ENCODE measurements at places on chromosomes 3 and 15.

DNA sequence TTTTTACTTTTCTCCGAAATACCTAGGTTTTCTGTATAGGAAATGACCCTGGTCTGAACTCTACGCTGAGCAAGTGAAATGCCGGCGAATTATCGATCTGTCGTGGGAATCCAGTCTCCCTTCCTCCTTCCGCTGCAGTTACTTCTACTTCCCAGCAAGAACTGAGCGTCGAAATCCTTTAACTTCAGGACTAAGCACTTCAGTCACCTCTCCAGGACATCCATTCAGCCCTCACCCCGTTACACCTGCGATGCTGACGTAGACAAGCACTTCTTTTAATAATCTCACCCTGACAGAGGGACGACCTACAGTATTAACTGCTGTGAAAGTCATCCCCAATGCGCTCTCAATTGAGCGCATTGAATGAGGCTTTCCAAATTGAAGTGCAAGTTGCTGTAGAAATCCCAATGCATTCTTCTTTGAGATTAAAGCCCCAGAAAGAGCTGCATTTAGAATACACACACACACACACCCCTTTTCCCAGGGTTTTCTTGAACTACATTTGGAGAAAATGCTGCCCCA is 1.3 kb downstream of the TOP2B start:
- peak; percentile 73 for DNase-seq

GRCh38 chr15:26711445-26711844 is 61.4 kb downstream of the GABRB3 start:
- DNase-seq, result no peak

DNA sequence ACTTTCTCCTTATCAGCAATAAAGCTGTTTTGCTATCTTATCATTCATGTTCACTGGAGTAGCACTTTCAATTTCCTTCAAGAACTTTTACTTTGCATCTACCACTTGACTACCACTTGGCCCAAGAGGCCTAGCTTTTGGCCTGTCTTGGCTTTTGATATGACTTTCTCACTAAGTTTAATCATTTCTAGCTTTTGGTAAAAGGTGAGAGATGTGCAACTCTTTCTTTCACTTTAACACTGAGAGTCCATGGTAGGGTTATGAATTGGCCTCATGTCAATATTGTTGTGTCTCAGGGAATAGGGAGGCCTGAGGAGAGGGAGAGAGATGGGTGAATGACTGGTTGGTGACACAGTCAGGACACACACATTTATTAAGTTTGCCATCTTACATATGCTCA is 31.0 kb upstream of the FAM3D start:
- no peak for DNase-seq

DNA sequence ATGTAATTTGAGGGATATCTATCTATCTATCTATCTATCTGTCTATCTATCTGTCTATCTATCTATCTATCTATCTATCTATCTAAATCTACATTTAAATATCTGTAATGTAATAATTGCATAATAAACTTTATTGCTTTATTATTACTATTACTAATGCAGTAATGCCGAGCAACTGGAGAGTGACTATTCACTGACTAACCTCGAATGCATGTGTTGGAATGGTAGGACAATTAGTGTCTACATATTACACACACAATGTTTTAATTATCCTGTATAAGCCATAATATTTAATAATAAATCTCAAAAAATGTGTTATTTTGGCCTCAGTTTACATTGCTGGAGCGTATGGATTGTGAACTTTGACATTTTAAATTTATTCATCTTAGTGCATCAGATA is 25.2 kb upstream of the CNTN3 start:
- DNase-seq, result no peak

GRCh38 chr3:135694142-135694541 is 271.4 kb upstream of the PPP2R3A start:
- DNase-seq, result no peak

GRCh38 chr3:150329408-150329807 is 78.7 kb upstream of the TSC22D2 start:
- DNase-seq, result no peak

DNA sequence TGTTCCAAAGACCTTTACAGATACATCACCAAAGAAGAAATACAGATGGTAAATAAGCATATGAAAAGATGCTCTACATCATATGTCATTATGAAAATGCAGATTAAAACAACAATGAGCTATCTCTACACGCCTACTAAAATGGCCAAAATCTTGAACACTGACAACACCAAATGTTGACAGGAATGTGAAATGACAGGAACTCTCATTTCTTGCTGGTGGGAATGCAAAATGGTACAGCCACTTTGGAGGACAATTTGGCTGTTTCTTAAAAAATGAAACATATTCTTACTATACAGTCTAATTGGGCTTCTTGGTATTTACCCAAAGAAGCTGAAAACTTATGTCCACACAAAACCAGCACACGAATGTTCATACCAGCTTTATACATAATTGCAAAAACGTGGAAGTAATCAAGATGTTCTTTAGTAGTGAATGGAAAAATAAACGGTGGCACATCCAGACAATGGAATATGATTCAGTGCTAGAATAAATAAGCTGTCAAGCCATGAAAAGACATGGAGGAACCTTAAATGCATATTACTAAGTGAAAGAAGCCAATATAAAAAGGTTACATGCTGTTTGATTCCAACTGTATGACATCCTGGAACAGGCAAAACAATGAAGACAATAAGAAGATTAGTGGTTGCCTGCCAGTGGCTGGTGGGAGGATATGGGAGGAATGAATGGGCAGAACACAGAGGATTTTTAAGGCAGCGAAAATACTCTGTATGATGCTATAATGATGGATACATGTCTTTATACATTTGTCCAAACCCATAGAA is 81.3 kb upstream of the NEDD4 start:
- no peak for DNase-seq

DNA sequence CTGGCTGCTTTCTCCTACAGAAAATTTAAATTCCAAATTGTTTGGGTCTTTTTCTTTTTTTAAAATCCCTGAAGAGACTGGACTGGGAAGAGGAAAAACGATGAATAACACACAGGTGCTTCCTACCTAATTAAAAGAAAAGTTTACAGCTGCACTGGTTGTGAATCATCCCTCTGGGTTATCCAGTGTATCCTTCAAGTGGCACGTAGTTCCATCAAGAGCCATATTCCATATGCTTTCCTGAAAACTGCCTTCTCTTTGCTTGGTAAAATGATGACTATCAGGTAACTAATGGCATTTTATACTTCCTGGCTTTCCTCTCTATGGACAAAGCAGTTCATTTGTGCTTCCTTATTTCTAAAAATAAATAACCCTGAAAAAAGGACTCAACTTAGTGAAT is 123.2 kb downstream of the MAGI1 start:
- DNase-seq, result no peak

DNA sequence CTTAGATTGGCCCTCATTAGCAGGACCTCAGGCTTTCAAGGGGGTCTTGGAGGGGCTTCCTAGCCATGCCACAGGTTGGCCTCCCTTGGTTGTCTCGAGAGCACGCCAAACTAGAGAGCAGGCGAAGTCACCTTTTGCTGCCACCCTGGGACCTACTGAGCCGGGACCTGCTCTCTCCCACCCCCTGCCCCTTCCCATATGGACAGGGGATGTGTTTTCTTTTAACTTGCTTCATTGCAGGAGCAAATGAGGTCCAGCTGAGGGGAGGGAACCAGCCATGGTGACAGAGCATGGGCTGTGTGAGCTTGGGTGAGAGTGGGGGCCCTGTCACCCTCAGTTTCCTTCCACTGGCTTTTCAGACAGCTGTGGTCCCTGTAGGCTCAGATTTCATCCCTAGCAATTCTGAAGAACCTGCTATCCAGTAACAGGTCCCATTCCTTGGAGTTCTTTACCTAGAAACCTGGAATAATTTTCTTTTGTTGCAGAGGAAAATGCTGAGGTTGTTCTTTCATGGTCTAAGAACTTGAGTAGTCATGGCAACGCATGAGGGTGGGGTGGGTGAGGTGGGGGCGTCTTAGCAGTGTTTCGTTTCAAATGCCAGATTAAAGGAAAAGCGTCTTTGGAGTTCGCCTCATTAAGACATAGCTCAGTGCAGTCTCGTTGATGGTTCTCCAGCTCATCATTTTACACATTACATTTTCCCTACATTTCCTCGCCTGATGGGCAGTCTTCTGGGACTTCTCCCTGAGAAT is 20.1 kb upstream of the MAGEF1 start:
- DNase-seq, result no peak

DNA sequence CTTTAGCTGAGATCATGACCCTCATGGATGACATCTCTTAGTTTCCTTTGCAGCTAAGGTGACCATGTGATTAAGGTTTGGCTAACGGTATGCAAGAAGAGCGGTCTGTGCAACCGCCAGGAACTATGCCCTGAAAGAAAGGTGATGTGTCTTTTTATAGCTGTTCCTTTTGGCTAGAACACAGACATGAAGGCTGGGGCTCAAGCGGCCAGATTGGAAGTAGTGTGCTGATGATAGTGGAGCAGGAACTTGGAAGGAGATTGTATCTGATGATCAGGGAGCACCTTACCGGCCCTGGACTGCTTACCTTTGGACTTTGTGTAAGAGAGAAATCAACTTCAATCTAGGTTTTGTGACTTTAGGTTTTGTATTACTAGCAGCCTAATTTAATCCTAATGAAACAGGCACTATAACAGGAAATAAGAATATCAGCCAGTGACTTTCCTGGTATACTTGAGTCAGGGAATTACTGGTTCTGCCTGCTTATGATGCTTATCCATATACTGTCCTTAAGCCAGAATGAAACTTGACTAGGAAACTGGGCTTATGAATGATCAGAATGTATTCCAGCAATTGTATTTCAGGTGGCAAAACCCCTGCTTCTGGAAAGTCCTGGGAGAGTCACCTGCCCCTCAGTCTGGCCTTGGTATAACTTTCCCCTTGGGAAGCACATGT is 164.3 kb upstream of the LRIG1 start:
- no peak for DNase-seq

DNA sequence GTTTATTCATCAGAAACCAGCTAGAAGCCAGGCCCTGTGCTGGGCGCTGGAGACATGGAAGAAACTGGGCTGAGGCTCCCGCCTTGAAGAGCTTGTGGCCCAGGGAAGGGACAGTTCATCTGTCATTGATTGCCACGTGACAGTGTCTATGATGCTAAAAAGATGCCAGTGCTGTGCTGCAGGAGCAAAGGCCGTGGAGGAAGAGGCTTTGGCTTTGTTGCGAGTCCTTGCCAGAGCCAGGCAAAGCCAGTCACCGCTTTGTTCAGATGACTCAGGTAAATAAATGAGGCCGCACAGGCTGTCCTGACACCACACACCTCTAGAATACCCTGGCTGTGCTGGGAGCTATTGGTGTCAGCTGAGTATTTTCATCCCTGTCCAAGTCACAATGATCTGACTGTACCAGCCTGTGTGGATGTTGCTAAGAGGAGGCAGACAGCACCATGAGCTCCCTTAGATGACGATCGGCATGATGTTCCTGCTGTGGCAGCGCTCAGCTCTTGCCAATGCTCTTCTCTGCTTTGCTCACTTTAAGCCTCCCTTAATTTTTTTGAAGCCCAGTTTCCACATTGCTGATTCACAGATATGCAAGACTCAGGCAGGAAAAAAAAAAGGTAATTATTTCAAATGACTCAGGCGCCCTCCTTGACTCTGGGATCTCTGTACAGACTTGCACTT is 77.5 kb downstream of the CCNL1 start:
- DNase-seq, result no peak

Measured in MM.1S (cell line).